Stimulated activated naive CD4-positive, alpha-beta T cell treated with Interleukin-2 at 50 U/mL for 16 hours (primary cell): ENCODE measurements at places on chromosomes 4 and X.

DNA sequence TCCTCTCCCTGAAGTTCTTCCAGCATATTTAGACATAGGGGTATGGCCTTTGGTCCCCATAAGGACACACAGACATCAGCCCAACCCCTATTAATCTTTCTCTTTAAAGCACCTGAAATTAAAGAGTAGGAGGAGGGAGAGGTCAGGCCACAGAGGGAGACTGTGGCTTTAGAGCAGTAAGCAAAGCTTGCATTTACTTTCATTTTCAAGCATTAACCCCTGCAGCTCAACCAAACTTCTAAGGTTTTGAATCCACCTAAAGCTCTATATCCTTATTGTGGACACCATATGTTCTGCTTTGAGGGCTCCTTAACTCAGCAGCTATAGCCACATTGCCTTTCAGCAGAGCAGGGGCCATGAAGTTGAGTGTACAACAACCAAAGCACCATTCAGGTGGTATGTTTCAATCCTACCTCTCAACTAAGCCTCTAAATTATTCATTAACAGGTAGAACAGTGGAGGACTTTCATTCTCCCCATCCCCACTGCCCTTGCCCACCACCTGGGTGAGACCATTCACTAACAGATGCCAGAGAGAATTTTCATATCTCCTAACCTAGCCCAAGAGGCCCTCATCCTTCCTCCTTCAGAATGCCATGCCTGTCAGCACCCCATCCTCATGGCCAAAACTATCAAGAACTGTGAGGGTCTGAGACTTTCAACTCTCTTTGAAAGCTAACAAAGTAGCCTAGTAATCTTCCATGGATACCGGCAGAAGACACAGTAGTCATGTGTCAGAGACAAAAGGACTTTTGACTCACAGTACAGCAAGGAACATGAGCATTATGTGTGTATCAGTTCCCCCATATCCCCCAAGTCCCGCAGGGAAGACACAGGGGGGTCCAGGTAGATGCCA is 20.8 kb downstream of the LIN54 start:
- DNase-seq = no peak

DNA sequence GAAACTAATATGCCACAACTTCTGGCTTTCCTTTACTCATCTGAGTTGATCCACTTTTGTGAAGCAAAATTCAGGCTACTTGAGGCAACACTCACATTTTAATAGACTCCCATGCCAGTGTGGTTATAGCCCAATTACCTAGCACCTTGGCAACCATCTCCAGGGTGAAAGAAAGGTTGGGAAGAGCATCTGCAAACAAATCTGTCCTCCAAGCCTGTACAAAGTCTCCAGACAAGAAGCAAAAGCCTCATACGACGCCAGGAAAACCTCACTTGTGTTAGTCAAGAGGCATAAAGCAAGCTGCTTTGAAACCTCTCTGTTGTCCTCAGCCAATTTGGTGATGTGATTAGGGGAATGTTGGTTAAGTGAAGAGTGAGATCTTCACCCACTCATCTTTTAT is 246.6 kb downstream of the THOC2 start:
- no peak for DNase-seq

- DNase-seq = no peak
Measured at GRCh38 chr4:78721747-78722146, 54.4 kb upstream of the BMP2K start.

DNA sequence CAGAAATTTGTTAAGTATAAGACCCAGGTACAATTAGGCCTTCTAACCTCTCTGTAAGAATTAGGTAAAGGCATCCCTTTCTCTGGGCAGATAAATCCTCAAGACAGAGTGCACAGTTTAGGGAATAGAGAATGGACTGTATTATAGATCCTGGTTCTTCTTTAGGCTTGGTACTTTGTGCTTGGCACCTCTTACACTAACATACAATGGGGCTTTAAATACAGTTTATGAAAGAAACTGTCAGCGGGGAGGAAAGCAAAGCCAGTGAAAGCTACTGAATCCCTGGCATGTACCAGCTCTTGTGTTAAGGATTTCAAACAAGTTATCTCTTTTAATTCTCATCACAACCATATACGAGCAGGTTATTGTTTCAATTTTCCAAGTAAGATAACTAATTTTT is 1350.0 kb downstream of the ADGRL3 start:
- no peak for DNase-seq

DNA sequence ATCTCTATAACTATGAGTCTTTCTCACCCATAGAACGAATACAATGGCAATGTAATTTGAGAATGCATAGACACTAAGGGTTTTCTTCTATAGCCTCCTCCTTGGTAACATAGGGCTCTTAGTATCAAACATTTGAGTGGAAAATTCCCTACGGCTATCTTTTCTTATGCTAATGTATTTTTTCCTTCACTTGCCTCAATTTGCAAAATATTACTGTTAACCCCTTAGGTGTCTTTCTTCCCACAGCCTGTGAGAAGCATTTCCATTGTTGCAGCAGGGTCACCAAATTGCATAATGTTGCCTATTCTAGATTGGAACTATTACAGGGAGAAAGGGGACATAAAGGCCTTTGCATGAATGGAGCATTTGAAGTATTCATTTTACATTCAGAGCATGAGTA is 140.5 kb upstream of the RAPGEF2 start:
- no peak for DNase-seq

DNA sequence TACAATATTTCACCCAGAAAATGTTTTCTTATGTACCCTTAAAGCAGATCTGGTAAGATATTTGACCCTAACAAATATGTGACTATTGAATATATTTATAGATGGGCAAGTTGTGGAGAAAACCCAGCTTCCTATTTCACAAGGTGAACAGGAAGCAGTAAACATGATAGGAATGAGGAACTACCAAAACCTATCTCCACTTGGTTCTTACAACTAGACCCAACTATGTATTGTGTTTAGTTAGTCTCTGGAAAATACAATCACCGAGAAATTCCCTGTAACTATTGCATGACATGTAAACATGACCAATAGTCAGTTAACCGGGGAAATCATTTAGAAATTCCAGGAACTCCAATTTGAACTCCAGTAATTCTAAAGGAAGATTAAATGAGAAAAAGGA is 8.4 kb upstream of the RXFP1 start:
- DNase-seq = no peak

DNA sequence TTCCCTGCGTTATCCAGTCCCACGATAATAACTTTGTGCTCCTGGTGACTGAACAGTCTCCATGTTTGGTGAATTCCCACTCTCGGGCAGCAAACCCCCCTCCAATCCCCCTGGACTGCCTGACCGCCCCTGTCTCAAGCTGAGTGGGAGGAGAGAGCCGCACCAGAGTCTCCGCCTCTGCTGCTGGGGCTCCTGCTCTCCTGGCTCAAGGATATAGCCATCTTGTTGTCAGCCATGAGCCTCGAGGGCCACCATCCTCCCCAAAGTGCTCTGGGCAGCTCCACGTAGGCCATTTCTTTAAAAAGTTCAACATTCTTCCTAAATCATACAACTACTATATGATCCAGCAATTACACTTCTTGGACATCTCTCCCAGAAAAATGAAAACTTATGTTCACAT is 49.3 kb upstream of the PGRMC1 start:
- no peak for DNase-seq

GRCh38 chr4:154490234-154490582 is 1.4 kb downstream of the DCHS2 start:
- DNase-seq = no peak

GRCh38 chr4:2082118-2082517 is 23.0 kb downstream of the NAT8L start:
- no peak for DNase-seq
